Heart left ventricle (tissue), 16 donors: ENCODE measurements at places on chromosomes 13 and 19.

DNA sequence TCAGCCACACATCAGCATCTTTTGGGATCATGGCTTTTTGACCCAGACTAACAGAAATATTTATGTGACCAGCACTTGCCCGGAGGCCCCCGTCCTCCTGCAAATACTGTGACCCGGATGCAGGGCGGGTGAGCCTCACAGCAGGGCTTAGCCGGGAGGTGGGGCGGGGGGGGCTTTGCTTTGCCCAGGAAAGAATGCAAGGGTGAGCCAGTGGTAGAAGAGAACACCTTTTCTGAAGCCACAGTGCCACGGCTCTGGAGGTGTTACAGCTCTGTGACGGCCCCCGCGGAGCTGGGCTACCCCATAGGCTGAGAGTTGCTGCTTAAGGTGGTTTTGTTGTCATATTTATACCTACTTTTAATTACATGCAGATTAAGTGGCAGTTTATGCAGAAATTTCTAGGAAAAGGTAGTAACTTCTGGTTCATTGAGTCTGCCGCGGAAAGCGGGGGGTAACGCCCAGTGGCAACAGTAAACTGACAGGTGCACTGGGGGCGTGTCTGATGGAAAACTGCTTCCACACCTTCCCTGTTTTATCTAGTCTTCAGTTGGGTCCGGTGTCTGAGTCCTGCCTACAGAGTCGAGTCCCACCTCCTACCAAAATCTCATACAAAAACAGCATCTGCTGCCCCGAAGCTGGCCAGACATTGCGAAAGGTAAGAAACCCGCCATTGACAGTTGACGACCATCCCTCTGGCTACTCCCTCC is 187.9 kb downstream of the TEX29 start:
- no peak for DNase-seq

GRCh38 chr19:46639358-46640182 is 3.6 kb upstream of the GNG8 start:
- peak; percentile 66 for DNase-seq

DNA sequence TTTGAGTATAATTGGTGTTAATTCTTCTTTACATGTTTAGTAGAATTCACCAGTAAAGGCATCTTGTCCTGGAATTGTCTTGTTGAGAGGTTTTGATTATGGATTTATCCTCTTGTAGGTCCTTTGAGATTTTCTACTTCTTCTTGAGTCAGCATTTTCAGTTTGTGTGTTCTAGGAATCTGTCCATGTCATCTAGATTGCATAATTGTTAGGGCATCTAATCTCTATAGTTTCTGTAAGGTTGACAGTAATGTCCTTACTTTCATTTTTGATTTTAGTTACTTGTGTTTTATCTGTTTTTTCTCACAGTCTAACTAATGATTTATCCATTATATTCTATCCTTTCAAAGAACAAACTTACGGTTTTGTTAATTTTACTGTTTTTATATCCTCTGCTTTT is 492.0 kb downstream of the FGF9 start:
- DNase-seq = no peak

GRCh38 chr13:110973007-110973700 is 58.3 kb upstream of the ANKRD10 start:
- no peak for DNase-seq

DNA sequence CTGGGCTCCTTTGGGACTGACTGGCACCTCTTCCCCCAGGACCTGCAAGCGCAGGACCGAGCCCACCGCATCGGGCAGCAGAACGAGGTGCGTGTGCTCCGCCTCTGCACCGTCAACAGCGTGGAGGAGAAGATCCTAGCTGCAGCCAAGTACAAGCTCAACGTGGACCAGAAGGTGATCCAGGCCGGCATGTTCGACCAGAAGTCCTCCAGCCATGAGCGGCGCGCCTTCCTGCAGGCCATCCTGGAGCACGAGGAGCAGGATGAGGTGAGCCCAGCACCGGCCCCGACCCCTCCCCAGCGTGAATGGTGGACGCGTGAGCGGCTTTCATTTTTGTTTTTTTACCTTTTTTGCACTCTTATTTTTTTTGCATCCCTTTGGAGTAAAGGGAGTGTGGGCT is 56.0 kb upstream of the LDLR start:
- no peak for DNase-seq

DNA sequence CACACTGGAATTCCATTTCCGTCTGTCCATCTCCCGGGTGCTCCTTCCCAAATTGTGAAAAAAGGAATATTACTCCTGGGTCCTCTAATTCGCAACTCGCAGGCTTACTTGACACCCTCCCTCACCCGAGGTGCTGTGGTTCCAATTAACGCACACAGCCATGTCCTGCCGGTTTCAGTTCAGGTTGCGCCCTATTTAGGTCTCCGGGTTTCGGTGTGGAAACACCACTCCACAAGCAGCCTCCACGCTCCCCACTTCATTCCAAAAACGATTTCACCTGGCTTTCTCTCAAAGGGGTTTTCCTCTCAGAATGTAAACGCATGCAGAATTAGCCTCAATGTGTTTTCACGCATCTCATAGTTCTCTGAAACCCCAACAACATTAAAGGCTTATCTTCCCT is 37.9 kb downstream of the NAXD start:
- no peak for DNase-seq

DNA sequence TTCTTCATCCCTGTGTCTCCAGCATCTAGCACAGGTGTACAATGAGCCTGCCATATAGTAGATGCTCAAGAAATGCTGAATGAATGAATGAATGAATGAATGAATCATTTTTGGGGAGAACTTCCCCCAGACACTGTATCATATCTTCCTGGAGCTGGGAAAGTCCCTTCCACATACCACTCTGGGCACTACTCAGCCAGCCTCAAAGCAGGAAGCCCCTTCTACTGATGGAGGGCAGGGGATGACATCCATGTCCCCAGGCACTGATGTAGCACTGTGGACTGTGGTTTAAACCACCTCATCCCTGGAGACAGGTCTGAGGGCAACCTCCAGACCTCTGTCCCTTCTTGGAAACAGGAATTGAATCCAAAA is 4.8 kb downstream of the GNA15 start:
- DNase-seq = no peak

GRCh38 chr13:49546561-49546960 is 38.8 kb downstream of the RCBTB1 start:
- DNase-seq = no peak
